ENCODE measurements at places on chromosomes 6 and 20.

GRCh38 chr6:136511397-136511796 is 38.8 kb downstream of the MAP7 start:
- no peak for DNase-seq

GRCh38 chr6:160899671-160900430 is 91.7 kb upstream of the MAP3K4 start:
- no peak for DNase-seq

DNA sequence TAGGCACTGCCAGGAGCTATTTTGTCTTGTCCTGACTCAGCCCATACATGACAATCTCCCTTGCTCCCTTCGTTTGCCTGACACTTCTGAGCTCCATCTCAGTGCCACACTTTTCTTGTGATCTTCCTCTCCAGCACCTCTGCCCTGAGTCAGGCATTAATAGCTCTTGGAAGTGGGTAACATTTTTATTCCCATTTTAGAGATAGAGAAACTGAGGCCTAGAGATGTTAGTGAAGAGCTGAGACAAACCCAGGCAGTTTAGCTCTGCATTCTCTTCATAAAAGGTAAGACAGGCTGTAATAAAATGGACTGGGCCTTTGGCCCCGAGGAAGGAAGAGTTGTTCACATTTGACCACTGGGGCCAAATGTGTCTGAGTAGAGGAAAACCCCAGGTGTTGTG is 167.4 kb downstream of the DHX35 start:
- no peak for DNase-seq

- DNase-seq: no peak
Measured at GRCh38 chr20:62726276-62726675, 17.6 kb downstream of the NTSR1 start.

- DNase-seq: no peak
Measured at GRCh38 chr20:60031107-60031506, 72.9 kb downstream of the CDH26 start.

DNA sequence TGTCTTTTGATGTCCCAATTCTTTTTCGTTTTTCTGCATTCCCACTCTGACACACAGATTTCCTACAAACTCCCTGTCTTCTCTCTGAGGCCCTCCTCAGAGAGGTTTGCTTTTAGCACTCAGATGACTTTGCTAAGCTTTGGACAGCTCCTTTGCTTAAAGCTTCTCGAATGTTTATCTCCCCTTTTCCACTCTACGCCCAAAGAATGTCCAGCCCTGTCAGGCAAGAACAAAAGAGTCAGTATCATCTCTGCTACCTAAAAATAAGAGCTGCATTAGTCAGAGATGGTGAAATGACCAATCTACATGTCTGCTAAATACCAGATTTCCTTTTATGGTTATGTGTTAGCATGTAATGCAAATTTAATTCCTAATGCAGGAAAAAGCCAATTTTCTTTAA is 56.8 kb downstream of the PREP start:
- no peak for DNase-seq

DNA sequence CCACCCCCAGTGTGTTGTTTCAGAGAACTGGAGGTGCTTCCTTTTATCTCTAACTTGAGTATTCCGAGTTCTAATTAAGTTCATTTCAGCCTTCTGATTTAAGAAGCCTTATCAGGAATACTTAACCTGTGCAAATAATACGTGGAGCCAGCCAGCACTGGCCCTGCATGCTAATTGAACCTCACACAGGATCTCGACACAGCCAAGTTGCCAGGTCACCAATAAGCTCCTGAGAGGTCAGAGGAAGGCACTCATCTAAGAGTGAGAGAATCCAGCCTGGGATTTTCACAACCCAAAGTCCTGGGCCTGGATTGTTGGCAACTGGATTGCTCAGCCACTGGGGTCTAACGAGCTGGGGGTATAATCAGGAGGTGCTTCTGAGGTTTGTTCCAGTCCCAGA is 157.7 kb upstream of the LRFN2 start:
- DNase-seq: no peak

DNA sequence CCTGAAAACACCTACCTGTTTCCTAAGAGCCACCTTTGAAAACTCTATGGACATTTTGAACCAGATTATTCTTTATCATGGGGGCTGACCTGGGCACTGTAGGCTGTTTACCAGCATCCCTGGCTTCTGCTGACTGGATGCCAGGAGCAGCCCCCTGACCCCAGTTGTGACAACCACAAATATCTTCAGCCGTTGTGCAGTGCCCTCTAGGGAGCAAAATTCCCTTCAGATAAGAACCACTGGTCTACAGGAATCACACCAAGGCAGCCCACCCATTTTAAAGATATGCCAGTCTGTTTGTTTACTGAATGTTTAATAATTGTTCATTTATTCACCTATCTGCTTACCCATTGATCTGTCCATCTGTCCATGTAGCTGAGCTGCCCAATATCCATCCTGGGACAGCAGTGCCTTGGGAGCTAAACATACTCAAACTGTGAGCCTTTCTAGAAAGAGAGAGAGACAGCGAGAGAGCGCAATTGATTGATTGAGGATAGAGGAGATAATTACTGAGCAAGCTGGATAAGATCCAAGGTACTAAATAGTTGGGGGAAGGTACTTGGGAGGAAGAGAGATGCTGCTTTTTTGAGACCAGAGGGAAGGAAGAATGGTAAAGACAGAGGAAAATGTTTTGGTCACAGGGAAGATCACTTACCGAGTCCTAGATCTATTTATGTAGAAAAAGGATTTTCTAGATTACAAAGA is 276.8 kb downstream of the NRN1 start:
- no peak for DNase-seq

DNA sequence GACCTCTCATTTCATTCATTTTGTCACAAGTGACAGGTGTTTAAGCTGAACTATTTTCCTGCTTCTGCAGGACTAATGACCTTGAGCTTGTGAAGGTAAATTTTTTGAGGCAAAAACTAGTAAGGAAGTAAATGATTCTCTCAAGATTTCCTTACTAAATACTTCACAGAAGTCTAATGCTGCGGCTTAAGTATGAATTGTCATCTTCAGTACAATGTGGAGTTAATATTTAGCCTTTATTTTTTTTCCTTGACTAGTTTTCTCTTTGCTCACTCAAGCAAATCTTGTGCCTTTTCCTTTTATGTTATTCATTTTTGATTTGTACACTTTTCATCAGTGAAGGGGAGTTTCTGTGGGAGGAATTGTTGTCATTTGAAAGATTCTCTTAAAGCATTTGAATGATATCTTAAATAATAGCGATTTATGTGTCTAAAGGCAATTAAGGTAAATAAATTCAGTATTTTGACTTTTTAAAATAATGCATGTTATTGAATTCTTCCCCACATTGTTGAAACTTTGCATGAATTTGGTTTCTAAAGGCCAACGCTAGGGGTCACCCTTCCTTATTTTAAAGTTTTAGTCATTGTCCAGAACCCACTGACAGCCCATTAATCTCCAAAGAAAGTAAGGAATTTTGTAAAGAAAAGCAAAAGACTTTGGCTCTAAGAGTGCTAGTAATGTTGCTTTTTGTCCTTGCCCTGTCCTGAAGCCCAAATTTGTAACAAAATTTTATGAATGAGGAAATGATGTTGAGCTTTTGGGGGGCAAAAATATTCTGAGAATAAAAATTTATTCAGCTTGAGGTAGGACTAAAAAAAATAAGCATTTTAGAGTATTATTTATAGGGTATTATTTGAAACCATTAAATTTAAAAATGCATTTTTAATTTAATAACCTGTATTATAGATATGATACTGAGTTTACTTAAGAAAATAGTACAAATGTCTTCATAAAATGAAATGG is 157.4 kb upstream of the LAMA2 start:
- no peak for DNase-seq

DNA sequence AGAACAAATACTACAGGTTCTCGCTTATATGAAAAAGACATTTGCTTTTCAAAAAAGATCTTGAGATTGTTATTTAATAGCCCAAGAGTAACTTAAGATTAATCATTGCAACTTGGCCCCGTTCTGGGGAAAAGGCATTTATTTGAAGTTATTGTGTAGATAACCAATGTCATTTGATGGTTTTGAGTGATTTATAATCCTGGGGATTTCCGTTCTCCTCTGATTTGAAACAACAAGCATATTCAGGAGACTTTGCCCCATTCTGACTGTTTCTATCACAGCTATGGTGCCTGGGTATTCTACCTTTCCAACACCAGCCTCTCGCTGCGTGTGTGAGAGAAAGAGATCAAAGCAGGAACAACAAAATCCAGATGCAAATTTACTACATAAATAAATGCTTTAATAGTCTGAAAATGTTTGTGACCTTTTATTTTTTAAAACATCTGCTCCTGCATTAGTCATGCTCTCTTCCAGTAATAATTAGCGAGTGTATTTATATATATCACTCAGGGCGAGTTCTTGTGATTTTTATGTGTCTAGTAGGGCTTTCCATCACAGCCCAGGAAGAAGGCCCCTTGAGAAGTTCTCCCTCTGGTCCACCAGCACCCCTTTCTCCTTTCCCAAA is 197.9 kb upstream of the FOXQ1 start:
- DNase-seq: no peak

DNA sequence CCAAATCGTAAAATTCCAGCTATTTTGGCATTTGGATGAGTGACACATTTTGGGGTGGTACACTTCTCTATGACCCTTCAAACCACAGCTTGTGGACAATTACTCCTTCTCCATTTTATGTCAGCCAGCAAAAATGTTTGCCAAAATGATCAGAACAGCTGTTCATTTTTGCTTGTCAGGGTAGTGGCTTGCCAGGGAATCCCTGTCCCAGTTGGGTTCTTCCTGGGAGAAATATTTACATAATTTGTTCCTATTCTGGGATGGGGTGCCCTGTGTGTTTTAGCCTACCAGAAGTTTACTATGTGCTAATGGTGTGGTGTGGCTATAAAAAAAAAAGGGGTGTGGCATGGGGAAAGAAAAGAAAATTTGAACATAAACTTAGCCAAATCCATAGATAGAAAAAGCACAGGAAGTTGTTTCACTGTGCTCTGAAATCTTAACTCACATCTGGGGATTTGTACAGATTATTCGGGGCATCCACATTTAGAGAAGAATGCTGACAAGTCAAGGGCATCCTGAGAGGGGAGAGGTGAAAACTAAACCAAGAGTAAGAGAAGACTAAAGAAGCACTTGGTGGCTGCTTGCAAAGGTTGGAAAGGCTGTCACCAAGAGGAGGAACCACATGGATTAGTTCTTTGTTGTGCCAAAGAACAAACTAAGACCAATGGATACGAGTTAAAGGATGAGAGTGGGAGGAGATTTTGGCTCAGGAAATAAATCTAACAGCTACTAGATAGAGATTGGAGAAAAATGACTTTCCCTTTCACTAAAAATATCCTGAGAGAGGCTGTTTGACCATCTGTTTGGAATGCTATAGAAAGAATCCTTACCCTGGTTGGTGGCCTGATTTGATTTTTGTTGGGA is 55.2 kb upstream of the RBM24 start:
- DNase-seq: no peak

GRCh38 chr6:5981126-5982026 is 25.3 kb downstream of the NRN1 start:
- DNase-seq: no peak

- no peak for DNase-seq
Measured at GRCh38 chr6:15800841-15801617, 138.2 kb upstream of the DTNBP1 start.

DNA sequence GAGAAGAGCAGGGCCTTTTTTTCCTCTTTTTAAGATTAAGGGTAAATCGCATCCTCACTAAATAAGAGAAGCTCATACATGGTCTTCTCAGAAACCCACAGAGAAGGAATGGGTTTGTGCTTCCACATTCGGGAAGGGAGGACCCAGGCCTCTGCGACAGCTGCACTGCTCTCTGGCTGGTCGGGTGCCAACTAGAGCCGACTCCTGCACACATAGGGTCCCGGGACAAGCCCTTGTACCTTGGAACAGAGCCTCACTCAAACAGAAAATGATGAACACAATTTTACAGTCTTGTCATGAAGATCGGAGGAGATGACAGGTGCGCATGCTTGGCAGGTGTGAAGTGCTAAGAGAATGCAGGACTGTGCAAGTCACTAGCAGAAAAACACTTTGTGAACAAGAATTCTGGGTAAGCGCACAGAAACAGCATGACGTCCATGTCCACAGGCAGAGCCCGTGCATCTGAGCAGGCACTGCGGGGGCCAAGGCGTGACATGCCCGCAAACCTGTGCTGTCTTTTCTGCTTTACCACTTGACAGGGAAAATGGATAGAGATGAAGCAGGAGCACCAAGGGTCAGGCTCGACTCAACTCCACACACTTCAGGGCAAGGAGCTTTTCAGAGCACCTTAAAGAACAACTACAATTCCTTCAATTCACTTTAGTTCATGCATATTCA is 101.0 kb upstream of the MPC1 start:
- DNase-seq: no peak

- DNase-seq: no peak
Measured at GRCh38 chr20:52294106-52294628, 102.6 kb upstream of the ZFP64 start.

GRCh38 chr6:148392671-148393070 is 50.0 kb downstream of the SASH1 start:
- DNase-seq: no peak

DNA sequence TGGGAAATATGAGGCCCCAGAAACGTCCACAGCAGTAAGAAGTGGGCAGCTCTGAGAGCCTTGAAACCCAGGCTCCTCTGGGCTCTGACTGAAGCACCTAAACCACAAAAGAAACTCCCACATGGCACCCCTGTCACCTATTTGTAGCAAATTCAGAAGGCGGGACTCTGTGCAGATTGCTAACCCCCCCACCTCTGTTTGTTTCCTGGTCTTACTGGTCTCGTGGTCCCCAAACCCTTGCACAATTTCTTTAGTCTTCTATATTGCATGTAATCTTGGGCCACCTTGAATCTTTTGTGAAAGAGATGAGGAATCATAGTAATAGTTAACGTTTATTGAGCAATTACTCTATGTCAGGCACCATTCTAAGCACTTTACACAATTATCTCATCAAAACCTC is 154.3 kb downstream of the PREX1 start:
- no peak for DNase-seq

- DNase-seq: no peak
Measured at GRCh38 chr20:50244352-50245149, 53.9 kb downstream of the CEBPB start.

DNA sequence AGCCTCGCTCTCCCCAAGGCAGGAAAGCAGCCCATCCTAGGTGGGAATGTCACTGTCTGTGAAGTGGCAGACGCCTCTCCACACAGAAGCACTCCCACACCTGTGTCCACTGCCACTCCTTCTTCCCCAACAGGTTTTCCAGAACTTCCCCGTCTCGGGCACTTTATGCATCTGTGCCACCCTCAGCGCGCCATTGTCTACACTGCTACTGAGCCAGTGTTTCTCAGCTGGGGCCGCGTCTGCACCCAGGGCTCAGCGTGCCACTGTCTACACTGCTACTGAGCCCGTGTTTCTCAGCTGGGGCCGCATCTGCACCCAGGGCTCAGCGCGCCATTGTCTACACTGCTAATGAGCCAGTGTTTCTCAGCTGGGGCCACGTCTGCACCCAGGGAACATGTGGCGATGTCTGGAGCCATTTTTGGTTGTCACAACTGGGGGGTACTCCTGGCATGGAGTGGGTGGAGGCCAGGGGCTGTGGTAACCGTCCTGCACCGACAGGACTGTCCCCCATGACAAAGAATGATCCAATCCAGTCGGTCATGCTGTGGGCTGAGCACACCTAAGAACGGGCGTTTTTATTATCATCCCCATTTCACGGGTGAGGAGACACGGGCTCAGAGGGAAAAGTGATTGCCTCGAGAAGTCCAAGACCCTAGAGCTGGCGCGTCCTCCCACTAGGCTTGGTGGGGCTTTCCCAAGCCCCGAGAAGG is 41.7 kb upstream of the ZBP1 start:
- no peak for DNase-seq
